ENCODE measurements at places on chromosomes 7 and 10.

DNA sequence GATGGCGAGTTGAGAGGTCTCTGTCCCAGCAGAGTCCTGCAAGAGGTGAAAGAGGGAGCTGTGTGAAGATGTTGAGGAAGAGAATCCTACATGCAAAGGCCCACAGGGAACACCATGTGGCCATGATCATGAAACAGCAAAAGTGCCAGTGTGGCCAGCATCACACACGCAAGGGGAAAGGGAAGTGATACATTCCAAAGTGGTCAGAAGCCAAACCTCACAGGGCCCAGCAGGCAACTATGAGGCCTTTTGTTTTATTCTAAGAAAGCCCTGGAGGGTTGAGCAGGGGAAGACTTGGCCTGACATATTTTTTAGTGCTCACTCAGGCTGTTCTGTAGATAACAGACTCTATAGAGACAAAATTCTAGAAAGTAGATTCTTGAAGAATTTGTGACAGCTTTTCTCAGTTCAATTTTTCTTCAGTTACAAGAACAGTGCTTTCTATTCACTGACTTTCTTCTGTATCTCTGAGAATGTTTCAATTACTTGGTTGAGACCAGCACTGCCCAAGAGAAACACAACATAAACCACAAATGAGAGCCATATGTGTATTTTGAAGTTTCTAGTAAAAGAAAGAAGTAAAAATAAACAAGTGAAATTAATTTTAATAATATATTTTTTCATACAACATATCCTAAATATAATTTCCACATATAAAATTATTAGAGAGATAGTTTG, 82.3 kb downstream of the HTR7 start:
- DNase-seq = no peak

DNA sequence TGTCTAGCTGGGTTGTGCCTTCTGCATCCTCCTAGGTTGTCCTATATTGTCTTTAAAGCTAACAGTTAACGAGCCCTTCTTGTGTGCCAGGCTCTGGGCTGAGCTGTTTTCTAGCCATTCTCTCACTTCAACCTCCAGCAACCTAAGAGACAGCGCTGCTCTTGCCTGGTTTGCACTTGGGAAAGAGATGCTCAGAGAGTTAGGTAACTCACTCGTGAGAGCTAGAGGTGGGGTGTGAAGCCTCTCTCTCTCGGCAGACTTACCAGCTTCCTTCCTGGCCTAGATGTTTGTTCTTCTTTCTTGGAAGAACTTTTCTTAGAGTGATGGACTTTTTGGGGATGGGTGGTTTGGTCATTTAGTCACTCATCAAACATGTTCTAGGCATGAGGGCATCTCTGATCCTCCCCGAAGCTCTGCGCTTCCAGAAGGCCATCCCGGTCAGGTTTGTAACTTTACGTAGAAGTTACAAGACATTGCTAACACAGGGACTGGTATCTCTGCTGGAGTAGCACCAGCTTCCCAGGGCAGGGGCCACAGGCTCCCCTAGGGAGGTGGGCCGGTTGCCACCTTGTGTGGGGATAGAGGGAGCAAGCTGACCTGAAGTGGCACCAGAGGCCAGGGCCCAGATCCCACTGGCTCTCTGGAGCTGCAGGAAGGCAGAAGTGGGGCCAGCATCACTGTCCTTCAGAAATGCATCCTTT, 14.3 kb downstream of the TSPAN15 start:
- DNase-seq = no peak

- no peak for DNase-seq
These were observed 173.8 kb upstream of the HPS1 start for GRCh38 chr10:98620503-98620902.

GRCh38 chr10:24465891-24466818, 257.2 kb downstream of the KIAA1217 start:
- no peak for DNase-seq

DNA sequence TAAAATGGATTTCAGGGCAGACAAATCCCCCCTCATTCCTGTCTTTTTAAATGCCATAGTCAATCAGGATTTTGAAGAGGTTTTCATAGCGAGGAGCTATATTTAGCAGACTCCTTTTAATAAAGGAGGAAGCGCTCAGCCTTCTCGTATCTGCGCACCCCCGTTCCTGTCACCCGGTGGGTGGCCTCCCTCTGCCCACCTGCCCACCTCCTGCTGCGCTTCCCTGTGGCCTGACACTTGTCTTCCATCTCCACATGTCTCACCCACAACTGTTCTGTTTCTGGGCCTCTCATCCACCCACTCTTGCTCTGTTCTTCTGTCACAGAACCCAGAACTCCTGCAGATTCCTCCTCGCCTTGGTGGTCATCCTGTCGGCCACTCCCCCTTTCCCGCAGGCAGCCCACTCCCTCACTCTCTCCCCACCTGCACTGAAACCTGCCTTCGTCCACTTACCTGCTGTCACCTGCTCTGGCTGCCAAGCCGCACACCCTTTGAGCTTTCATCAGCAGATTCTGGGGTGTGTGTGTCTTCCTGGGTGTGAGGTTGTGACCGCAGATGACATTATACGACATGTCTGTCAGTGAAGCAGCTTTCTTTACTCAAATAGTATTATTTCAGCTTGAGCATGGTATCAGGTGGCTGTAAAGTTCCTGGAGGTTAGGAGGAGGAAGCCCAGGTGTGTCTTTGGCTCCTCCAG, 163.5 kb upstream of the AGK start:
- no peak for DNase-seq

DNA sequence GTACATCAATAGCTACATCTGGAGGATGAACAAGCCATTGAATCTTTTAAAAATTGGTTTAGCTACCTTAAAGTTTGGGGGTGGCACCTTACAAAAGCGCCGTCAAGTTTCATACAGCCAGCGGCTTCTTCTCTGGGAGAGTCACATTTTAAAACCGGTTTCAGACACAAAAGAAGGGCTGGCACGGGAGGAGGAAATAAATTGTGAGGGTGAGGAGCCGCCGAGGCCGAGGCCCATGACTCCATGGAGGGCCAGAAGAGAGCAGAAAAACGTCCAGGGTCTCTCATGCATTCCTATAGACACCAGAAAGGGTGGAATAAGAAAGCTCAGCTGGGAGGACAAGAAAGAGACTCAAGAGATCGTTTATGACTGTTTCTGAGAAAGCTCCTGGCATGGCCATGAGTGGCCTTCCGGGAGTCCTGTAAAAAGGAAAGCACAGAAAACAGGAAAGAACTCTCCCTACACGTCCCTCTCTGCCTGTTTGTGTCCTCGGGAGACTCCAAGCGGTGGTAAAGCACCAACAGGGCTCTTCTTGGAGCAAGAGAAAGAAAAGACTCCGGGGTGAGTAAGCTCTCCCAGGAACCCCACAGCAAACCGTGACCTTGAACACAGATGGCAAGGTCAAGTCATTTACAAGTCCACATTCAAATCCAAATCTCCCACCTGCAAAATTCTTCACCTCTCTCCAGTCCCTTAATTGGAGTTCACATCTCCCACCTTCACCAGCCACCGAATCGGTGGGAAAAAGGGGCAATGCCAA, 1.8 kb downstream of the FRAT2 start:
- DNase-seq = no peak

DNA sequence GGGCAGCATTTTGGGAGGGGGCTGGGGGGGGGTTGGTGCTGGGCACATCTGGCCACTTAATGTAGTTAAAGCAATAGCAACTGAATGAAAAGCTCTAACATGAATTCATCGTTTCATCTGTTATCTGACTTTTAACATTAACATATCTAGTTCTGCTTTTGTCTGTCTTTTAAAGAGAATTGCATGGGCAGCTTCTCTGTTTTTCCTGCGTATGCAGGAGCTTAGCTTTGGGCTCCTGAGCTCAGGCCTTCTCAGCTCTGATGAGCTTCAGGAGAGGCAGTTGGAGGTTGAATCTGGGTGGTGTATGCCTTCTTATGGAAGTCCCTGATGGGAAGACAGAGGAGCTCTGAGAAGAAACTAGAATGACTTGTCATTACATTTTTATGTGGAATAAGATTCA, 58.4 kb downstream of the DNAJB6 start:
- no peak for DNase-seq

DNA sequence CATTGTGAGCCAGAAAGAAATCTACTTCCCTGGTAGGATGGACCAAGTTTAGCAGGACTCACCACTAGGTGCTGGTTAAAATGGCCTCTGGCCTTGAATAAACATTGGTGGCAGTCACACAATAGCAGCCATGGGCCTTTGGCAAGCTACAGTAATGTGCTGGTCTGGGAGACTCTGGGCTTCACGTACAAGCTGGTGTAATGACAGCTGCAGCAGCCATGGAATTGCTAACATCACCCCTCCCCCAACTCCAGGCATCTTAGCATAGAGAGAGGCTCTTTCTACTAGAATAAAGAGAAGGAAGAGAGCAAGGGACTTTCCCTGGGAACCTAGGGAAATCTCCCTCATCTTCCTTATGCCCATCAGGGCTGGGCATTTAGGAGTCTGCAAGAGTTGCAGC, 205.1 kb upstream of the SEMA3A start:
- no peak for DNase-seq

DNA sequence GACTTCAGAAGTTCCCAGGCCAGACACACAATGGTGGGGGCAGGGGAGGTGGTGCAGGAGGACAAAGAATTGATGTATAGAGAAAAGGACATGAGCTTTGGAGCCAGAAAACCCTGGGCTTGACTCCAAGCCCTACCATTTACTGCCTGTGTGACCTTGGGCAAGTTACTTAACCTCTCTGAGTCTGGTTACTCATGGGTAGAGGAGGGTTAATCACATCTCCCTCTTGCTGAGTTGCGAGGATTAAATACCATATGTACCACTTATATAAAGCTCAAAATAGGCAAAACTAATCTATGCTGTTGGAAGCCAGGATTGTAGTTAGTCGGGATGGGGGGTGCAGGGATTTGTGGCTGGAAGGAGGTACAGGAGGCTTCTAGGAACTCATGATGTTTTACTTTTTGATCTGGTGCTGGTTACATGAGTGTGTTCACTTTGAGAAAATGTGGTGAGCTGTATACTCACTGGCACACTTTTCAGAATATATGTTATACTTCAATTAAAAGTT, 106.8 kb downstream of the SLIT1 start:
- peak; percentile 67 for DNase-seq

DNA sequence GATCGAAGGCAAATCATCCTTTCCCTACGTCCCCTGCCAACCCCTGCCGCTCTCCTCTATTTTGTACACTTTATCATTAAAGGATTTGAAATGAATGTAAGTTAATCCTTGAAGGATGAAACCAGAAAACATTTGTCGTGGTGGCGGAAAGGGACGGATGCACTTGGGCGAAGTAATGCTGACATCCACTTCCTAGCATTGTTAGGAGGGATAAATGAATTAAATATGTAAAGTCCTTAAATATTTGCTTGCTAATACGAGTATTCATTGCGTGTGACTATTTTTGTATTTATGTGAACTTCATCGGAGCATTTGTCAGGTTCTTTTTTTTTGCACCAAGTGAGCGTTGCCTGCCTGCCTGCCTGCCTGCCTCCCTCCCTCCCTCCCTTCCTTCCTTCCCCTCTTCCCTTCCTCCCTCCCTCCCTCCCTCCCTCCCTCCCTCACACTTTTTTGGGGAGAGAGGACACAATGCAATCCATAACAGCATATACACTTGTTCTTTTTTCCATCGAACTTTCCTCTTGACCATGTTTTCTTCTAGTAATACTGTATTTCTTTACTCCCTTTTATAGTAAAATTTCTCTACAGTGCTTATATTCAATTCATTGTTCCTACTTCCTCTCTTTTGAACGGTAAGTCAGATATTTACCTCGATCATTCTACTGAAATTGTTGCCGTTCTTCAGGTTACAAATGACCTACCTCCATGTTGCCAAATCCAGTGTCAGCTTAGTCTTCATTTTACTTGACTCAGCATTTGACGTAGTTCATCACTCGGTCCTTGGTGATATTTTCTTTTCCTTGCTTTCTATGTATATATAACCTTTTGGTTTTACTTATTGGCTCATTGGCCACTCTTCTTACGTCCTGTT, 831 bp downstream of the CCDC7 start:
- DNase-seq = no peak

DNA sequence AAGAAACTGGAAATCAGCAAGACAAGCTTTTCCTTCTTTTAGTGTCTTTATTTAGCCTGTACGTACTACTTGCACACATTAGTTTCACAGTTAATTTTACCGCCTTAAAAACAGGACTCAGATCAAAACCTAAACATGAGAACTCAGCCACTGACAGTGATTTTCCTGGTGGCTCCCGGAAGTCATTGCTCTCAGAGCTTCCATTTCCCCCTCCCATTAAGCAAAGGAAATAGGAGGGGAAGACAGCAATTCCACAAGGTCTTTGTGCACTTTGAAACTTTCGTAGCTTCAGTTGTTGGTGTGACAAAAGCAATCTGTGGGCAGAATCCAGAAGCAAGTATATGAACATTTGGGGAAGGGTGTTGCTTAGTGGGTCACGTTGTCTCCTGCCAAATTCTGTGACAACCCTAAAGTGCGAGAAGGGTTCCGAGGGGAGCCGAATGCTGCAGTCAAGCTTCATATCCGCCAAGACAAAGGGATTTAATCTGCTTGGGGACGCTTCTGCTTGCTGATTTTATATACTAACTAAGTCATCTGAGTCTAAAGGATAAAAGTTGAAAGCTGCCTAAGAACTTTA, 30.4 kb downstream of the FAM53B start:
- DNase-seq = peak; percentile 26

DNA sequence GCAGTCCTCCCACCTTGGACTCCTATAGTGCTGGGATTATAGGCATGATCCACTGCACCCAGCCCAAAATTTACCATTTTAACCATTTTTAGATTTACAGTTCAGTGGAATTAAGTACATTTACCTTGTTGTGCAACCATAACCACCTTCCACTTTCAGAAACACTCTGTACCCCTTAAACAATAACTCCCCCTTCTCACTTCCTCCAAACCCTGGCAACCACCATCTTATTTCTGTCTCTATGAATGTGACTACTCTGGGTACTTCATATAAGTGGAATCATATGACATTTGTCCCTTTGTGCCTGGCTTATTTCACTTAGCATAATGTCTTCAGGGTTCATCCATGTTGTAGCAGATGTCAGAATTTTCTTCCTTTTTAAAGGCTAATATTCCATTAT, 33.6 kb downstream of the SUFU start:
- DNase-seq = no peak

DNA sequence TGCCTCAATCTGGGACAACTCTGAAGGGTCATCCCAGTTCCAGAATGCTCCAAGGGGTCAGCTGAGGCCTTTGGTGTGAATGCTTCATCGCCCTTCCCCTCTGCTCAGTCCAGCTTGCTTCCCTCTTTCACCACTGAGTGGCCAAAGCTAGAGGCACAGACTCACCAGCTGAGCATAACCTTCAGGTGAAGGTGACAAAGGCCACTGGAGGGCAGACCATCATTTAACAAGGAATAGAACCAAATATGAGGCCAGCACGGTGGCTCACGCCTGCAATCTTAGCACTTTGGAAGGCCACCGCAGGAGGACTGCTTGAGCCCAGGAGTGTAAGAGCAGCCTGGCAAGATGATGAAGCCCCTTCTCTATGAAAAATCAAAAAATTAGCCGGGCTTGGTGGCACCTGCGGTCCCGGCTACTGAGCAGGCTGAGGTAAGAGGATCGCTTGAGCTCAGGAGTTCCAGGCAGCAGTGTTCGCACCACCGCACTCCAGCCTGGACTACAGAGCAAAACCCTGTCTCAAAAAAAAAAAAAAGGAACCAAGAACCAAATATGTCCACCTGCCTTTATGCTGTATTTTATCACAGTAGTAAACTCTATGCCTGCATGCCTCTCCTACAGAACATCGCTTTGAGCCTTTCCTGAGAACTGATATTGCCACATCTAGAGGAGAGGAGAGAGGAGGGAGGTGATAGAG, 13.4 kb downstream of the PRKAG2 start:
- peak; percentile 48 for DNase-seq

GRCh38 chr7:4167385-4167910, 514.6 kb upstream of the FOXK1 start:
- DNase-seq = peak; percentile 23

Measured in WERI-Rb-1 (cell line).